ENCODE measurements at places on chromosomes 4 and X. TPM values are rescaled to one million over a fixed set of nuclear protein-coding genes. Genes with fewer than 3 reads are reported as not detected.

The OPRPN gene
- not detected for total RNA-seq

The GCNA gene
- total RNA-seq: 0.47 TPM

The KLHL4 gene
- total RNA-seq: 0.08 TPM

The CXCL9 gene
- total RNA-seq: not detected

The ACOX3 gene
- 33.9 TPM for total RNA-seq

The KIF4A gene
- total RNA-seq: 1.4 TPM

The PDLIM3 gene
- 26.3 TPM for total RNA-seq

The COL25A1 gene
- 0.59 TPM for total RNA-seq

The SYNPO2 gene
- 14.3 TPM for total RNA-seq

The SLC10A6 gene
- 111 TPM for total RNA-seq

The USP26 gene
- total RNA-seq: not detected

The ERAS gene
- total RNA-seq: not detected

The AKAP14 gene
- total RNA-seq: not detected

The PFKFB1 gene
- not detected for total RNA-seq

The PABPC1L2B gene
- total RNA-seq: not detected

The TASL gene
- total RNA-seq: 0.64 TPM

The GPM6B gene
- total RNA-seq: 21.7 TPM

The PDZD4 gene
- 2.0 TPM for total RNA-seq

The DKK2 gene
- total RNA-seq: 1.4 TPM

The STBD1 gene
- total RNA-seq: 0.53 TPM

The POU4F2 gene
- total RNA-seq: not detected

The ITGB1BP2 gene
- total RNA-seq: 2.5 TPM

The FSTL5 gene
- not detected for total RNA-seq

The SPIN2A gene
- 0.26 TPM for total RNA-seq

The HMGB3 gene
- 15.4 TPM for total RNA-seq

The SLC7A11 gene
- 0.48 TPM for total RNA-seq

The PRR32 gene
- not detected for total RNA-seq

The SLITRK2 gene
- 2.7 TPM for total RNA-seq
